B cell (primary cell): ENCODE measurements at places on chromosomes 1 and 21.

DNA sequence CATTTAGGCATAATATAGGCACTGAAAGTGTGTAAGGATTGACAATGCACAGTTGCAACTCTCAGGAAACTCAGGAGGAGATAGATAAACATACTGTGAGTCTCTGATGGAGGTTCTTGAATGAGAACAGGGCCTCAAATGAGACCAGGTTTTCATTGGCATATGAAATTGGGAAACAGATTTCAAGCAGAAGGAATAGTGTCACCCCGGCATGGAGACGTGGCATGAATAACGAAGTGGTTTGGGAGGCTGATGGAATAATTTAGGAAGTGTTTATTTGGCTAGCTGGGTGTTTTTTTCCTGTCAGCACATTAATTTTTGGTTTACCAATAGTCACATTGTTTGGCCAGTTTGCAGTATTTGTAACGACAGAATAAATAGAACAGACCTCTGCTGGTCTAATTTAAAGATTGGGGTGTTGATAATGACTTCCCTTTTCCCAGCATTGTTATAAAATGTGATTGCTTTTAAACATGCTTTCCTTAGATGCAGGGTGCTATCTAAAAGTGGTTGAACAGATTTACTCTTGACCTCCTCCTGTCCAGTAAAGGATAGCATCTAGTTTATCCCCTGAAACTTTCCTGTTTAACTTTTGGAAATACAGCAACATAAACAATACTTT is 132.0 kb downstream of the C1orf21 start:
- DNase-seq: no peak

DNA sequence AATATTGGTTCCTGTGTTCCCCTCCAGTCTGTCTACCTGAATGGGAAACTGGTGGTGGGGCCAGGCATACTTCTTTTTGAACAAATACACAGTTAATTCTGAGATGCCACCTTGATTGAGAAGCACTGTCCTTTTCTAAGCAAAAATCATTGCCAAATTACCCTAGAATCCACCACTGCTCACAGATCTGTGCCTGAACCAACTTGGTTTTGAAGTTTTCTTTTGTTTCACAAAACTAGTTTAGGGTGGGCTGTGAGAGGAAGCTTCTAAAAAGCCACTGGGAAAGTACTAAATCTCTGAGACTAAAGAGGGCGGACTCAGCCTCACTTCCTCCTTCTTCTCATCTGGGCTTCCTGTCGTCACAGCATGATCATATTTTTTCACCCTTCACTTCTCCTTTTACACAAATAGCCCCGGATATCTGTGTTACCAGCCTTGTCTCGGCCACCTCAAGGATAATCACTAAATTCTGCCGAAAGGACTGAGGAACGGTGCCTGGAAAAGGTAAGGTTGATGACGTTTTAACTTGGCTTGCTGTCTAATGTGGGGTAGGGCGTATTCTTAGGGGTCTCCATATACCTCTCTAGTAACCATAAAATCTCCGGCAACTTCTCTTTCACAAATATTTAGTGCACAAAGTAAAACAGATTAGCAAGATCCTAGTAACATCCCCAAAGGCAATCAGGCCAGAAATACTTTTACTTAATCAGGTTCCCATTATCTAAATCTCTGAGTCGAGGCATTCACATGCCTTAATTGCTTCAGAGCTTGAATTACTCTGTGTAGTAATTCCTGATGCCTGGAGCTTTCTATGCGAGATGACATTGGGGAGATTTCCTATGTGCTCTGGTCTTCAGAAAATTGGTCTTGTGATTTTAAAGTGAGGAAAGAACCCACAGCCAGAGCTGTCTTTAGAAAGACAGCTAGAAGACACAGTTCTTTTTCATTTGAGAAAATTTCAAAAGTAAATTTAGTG is at the start of gene CD53:
Gene CD53, plus strand, starts transcription at position 404 of the 976 bp plus-strand sequence. CDS start 18,261 bp downstream, outside the sequence.
- DNase-seq: peak; percentile 92

DNA sequence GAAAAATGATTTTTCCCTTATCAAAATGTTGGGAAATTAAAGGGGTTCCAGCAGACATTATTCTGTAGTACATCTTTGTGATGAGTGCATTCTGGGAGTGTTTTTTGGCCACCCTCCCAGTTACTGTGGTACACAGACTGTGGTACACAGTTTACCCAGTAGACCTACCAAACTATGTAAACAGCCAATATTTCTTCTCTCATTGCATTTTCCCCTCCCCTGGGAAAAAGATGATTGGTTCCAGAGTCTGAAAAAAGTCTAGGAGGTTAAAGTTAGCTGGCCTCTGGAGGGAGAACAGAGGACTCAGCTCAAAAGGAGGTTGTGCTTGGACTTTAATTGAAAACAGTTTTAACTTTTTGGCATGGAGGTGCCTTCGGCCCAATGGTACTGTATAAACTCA is 42.5 kb downstream of the PGM1 start:
- no peak for DNase-seq

GRCh38 chr1:109509176-109510134 is at the start of gene AMIGO1:
Gene AMIGO1 (minus strand): TSS chr1:109509727. CDS start chr1:109508912, 815 bp downstream.
- peak; percentile 81 for DNase-seq

DNA sequence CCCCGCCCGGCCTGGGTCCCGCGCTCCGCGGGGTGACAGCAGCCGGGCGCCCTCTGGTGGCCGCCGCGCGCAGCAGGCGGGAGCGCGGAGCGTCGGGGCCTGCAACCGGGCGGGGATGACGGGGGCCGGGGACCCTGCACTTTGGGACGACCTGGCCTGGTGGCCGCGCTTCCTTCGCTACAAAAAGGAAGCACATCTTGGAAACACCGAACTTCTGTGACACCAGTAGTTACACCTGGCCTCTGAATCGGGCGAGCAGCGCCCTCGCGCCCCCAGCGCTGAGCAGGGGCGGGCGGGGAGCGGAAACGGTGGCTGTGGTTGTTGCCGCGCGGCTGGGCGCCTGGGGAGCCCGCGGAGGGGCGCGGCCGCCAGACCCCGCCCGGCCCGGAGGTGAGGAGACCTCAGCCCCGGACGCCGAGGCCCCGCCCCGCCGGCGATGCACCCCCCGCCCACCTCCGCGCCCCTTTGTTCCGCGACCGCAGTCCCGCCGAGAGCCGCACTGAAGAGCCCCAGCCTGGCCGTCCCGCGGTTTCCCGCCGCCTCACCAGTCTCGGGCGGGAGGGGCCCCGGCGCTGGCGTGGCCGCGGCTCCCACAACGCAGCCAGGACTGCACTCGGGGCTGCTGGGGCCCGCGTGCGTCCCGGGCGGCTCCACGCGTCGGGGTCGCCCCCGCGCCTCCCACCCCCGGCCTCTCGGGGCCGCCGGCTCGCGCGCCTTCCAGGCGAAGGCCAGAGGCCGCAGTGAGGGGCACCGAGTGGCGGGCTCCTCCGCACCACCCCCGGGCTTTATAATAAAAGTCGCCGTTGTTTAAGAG is 59.3 kb downstream of the H3-3A start:
- peak; percentile 94 for DNase-seq

DNA sequence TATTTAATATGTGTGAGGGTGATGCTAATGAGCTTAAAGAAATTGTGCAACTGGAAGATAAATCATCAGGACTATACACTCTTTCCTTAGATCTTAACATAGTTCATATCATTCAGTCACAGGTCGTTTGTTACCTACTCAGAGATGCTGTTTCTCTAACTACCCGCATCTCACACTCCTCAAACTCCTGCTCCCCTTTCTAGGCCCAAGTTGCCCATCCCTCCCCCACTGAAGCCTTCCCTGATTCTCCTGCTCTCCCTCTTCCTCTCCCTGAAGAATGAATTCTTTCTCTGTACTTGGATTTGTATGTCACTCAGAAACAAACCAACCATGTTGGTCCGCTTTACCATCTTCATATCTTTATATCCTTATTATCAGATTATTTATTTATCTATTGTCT is 9.1 kb downstream of the SH3GLB1 start:
- DNase-seq: no peak

DNA sequence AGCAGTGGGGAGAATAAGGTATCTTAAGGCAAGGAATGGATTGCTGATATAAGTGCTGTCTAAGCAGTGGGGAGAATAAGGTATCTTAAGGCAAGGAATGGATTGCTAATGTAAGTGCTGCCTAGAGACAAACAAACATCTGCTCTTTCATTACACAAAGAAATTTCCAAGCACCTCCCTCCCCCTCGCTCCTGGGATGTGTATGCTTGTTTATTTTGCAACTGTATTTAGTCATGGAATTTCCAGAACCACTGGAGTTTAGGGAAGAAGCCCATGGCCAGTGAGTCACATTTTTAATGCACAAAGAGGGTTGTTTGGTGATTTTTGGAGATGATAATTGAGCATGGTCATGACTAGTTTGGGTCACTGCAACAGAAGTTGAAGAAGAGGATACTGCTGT is 21.5 kb downstream of the PDPN start:
- DNase-seq: no peak

DNA sequence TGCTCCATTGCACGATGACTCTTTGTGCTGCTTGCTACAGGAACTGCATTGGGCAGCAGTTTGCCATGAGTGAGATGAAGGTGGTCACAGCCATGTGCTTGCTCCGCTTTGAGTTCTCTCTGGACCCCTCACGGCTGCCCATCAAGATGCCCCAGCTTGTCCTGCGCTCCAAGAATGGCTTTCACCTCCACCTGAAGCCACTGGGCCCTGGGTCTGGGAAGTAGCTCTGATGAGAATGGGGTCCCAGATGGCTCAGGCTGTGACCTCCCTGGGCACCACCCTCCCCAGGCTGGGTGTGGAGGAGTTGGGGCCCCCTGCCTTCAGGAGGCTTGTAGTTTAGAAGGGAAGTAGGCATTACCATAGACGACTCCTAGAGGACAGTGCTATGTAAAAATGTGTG is 19.7 kb downstream of the CYP4B1 start:
- no peak for DNase-seq

- no peak for DNase-seq
Observed at GRCh38 chr21:39137248-39138178, 45.7 kb downstream of the PSMG1 start.

DNA sequence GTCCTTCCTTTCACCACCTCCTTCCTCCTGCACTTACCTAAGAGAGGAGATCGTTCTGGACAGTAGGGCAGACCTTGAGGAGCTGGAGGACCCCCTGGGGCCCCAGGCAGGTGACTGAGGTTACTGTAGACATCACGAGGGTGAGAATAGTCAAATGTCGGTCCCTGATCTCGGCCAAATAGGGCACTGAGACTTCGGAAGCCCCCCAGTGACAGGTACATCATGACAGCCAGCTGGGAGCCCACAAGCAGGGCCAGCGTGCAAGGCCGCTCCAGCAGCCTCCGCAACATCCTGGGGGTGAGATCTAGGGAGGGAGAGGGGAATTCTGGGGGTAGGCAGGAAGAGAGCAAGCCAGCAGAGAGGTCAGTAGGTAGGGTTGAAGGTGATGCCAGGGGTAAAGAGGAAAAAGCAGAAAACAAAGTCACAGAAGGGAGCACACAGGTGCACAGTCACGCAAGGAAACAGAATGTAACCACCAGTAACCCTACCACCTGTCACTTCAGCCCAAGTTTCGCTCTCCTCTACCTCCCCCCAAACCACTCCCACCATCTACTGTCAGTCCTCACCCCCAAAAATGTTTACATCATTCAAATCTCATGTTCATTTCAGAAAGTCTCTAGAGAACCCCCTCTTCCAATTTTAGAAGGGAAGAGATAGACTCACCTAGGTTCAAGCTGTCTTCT is 1.4 kb downstream of the B4GALT3 start:
- DNase-seq: no peak

DNA sequence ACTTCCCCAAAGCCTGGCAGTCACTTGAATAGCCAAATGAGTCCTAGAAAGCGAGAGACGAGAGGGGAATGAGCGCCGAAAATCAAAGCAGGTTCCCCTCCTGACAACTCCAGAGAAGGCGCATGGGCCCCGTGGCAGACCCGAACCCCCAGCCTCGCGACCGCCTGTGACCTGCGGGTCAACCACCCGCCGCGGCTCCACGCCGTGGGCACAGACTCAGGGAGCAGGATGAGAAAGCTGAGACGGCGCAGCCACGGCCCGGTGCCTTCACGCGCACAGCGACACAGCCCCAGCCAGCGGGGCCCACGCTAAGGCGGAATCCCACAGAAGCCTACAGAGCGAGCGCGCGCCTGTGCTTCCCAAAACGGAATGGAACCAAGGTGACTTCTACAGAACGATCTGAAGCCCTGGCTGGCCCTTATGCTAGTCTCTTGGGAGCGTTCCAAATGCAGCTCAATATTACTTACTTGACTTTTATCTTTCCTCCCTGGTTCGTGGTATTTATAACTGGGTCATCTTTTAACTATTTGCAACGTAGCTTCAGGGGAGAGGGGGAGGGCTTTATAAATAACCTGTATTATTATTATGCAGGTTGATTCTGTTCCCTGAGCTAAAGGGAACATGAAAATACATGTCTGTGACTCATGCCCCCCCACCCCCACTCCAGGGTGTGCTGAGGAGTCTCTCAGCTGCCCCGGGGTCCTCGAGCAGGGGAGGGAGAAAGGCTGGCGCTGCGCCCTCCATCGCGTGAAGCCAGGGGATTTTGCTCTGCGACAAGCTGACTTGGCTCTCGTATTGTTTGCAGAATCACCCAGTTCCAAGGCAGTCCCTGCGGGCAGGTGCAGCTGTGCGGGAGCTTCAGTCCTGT is 1.7 kb downstream of the TSPEAR start:
- DNase-seq: no peak

GRCh38 chr1:86231076-86231475 is 74.5 kb upstream of the COL24A1 start:
- no peak for DNase-seq

- DNase-seq: peak; percentile 88
Observed at GRCh38 chr21:33325222-33326067, 675 bp downstream of the IFNAR1 start.
